Subcutaneous preadipocyte (primary cell): ENCODE measurements at places on chromosomes 5 and 9. TPM values are rescaled to one million over a fixed set of nuclear protein-coding genes. Genes with fewer than 3 reads are reported as not detected.

SPATA31E1 gene
- total RNA-seq: 0.37 and 0.59 TPM in 2 replicates

NOL8 gene
- 26.1 and 33.8 TPM in 2 replicates for total RNA-seq

EGFLAM gene
- 12.9 and 18.2 TPM in 2 replicates for total RNA-seq

PPP3R2 gene
- total RNA-seq: not detected in 2 replicates

GLE1 gene
- total RNA-seq: 33.1 and 39.5 TPM in 2 replicates

DNAH5 gene
- total RNA-seq: 0.39 and 0.73 TPM in 2 replicates

CXCL14 gene
- total RNA-seq: under 0.01 and 0.37 TPM in 2 replicates

ARL14EPL gene
- 0.20 TPM in 1 of 2 replicates, not detected in the other for total RNA-seq

SNCAIP gene
- under 0.01 and 0.20 TPM in 2 replicates for total RNA-seq

OR1J4 gene
- not detected in 2 replicates for total RNA-seq

SLC4A9 gene
- not detected in 2 replicates for total RNA-seq

PCDHGC4 gene
- 2.2 and 2.7 TPM in 2 replicates for total RNA-seq

FAM81B gene
- not detected in 2 replicates for total RNA-seq

TAF11L14 gene
- total RNA-seq: not detected in 2 replicates

MARCOL gene
- not detected in 2 replicates for total RNA-seq

ABO gene
- total RNA-seq: not detected in 2 replicates

PCDHB12 gene
- total RNA-seq: not detected in 2 replicates

ZFAND5 gene
- 73.5 and 94.8 TPM in 2 replicates for total RNA-seq

ALDH7A1 gene
- total RNA-seq: 25.4 and 28.3 TPM in 2 replicates

SPINK5 gene
- total RNA-seq: not detected in 2 replicates

IL13 gene
- under 0.01 TPM in 1 of 2 replicates, not detected in the other for total RNA-seq

SPATA31C1 gene
- total RNA-seq: not detected in 2 replicates

NDUFS6 gene
- total RNA-seq: 29.3 and 32.3 TPM in 2 replicates

DDX4 gene
- not detected in 2 replicates for total RNA-seq

ARHGEF39 gene
- total RNA-seq: 1.5 and 5.5 TPM in 2 replicates

EGFL7 gene
- total RNA-seq: 2.6 and 8.8 TPM in 2 replicates

KCNT1 gene
- total RNA-seq: not detected in 2 replicates

COL15A1 gene
- total RNA-seq: 2.2 and 6.8 TPM in 2 replicates
